ENCODE measurements at places on chromosomes 2 and 18.

GRCh38 chr2:210445732-210446131, 30.8 kb downstream of the LANCL1 start:
- no peak for DNase-seq

- no peak for DNase-seq
Measured at GRCh38 chr2:101197215-101197745, 46.1 kb upstream of the TBC1D8 start.

DNA sequence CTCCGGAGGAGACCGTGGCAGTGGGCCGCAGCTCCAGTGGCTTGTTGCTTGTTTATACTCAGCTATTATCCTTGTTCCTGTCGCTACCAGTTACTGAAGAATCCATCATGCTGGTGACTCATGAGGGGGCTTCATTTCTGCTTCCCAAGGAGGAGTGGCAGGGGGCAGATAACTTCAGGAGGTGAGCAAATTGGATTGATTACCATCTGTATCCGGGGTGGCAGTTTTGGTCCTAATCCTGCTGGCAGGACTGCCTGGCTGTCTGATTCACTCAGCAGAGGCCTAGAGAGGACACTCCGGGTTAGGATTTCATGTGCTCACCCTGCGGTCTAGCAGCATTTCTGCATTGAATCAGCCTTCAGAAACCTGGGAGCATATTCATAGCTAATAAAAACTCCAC, 230.0 kb downstream of the ACTR3 start:
- no peak for DNase-seq

DNA sequence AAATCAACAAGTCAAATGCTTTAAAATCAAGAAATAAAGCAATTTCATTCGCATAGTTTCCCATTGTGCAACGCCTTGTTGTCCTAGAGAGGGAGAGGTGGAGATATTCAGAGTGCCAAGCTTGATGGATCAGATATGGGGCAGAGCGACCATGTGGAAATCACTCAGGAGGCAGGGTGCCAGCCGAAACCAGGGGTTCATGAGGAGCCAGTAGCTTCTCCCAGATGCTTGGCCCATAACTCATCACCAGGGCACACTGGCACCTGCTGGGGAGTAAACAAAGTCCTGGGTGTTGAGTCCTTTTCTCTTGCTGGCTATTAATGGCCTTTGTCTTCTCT, 53.0 kb upstream of the ASAP2 start:
- DNase-seq: no peak

GRCh38 chr2:156779416-156780120, 343.4 kb downstream of the GPD2 start:
- DNase-seq: no peak

DNA sequence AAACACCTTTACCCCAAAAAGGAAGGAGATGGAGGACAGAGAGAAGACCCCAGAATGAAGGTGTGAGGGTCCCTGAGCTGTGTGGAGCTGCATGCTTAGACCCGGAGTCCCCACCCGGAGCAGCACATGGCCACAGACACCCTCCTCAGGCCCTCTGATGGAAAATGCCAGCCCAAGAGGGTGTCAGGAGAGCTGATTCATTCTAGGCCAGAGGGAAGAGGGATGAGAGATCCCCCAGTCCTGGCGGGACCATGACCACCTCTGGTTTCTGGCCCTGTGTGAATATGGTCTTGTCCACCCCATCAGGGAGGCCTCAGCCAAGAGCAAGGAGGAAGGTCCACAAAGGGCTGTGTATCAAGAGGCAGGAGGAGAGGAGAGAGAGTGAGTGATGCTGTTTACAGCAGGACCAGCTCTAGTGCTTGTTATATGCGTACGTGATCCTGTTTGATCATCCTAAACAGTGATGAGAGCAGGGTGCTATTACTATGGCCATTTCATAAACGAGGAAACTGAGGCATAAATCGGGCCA, 186.6 kb upstream of the HAAO start:
- DNase-seq: no peak

- no peak for DNase-seq
Measured at GRCh38 chr2:140580532-140581151, 1550.2 kb downstream of the LRP1B start.

- no peak for DNase-seq
Measured at GRCh38 chr2:205747829-205748386, 65.6 kb downstream of the NRP2 start.

- no peak for DNase-seq
Measured at GRCh38 chr2:226873826-226874225, 38.0 kb downstream of the RHBDD1 start.

- peak; percentile 2 for DNase-seq
Measured at GRCh38 chr2:23566241-23567142, 181.5 kb downstream of the KLHL29 start.

GRCh38 chr2:53903011-53903410, 43.2 kb upstream of the GPR75 start:
- DNase-seq: no peak

DNA sequence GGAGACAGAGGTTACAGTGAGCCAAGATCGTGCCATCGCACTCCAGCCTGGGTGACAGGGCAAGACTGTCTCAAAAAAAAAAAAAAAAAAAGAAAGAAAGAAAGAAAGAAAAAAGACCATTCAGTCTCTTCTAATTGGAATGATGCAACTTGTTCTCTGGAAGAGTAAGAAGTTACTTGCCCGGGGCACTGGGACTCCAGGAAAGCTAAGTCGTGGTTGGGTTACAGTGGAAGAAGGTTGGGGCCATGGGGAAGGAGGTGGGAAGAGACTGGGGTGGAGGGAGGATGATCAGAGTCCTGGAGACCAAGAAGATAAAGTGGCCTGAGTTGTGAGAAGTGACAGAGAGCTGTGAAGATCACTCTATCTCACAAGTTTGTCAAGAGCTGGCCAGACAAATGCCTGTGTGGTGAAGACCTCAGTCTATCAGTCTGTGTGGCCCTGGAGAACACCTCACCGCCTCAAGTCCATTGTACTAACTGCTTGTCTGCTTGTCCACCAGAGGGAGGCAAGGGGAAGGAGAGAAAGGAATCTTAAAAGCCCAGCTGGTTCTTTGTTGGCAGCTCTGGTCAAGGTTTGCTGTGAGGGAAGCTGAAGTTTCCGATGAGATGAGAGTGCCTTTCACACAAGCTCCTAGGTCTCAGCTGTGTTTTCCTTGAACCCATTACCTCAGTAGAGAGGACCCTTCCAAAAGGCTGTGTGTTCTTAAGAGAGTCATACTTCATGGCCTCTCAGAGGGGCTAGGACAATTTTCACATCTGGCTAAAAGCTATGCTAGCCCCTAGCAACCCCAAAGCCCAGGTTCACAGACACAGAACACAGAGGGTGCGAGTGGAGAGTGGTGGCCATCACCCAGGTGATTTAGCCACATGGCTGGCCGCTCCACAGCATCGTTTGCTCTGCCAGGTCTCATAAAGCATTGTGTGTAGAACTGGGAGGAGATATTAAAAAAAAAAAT, 72.0 kb upstream of the TMEM178A start:
- DNase-seq: no peak

DNA sequence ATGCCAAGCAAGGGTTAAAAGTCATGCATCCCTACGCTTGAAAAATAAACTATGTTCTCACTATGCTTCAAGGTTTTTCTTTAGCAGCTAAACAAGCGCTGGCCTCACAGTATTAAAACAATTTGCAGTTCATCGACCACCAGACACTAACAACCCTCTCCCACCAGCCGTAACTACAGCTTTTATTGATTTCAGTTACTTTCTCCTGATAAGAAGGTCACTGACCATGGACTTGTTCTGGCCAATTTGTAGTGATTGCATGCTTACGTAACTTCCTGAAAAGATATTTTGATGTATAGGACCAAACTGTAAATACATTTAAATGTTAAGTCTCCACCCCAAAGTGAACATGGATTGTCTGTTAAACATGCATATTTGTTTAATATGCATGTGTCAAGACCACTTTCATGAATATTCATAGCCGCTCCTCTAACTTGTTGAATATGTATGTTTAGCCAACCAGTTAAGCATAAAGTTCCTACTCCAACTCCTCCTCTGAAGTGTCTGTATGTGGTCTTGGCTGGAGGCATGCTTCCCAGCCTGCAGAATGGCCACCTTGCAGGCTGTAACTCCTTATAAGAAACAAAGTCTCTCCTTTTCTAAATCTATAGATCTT, 1.7 kb upstream of the THOC1 start:
- no peak for DNase-seq

Data from CD4-positive, alpha-beta T cell treated with Interleukin-1 beta for 1 hour (primary cell).